ENCODE measurements at places on chromosomes 4 and X. TPM values are rescaled to one million over a fixed set of nuclear protein-coding genes. Genes with fewer than 3 reads are reported as not detected.

The PALLD gene
- 30.2 TPM for total RNA-seq

DNA sequence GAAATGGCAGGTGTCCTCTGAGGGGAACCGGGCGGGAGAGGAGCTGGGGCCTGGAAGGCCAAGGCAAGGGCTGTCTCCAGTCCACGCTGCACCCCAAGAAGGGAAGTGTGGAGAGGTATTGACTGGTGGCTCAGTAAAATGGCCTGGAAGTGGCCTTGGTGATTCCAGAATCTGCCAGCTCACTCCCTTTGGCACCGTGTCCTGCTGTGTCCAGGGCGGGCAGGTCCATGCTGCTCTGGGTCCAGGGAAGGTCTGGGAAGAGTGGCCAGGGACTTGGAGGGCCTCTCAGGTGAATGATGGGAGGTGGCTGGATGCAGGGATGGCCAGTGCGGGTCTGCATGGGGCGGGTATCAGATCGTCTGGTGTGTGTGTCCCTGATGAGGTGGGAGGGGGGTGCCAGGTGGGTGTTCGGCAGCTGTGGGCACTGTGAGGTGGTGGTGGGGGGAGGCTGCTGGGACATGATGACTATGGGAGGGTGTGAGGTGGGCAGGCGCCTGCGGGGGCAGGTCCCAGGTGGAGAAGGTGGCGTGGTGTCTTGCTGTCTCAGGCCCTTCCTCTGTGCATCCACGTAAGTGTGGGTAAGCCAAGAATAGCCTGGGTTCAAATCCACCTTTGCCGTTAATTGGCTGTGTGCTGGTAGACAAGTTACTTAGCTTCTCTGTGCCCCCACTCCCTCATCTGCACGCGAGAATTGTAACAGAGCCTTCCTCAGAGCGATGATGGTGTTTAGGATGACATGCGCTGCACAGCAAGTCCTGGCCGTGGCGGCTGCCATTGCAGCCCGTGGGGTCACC is 17.7 kb downstream of the RGS12 start:
- no peak for DNase-seq
- no peak overlapping the region for H3K4me3 ChIP-seq
- no peaks in the 10 kb centered on the region for H3K36me3 ChIP-seq
- no peaks in the 10 kb centered on the region for H3K27me3 ChIP-seq
- H3K4me1 ChIP-seq = no peaks in the 10 kb centered on the region

- H3K4me3 ChIP-seq = peak overlapping the region; percentile 26
- H3K36me3 ChIP-seq = no peaks in the 10 kb centered on the region
- DNase-seq = peak; percentile 17
- H3K27me3 ChIP-seq = no peaks in the 10 kb centered on the region
These were observed 276.4 kb downstream of the RPA4 start for GRCh38 chrX:97159916-97160800.

- DNase-seq = no peak
- H3K36me3 ChIP-seq = no peaks in the 10 kb centered on the region
- H3K27me3 ChIP-seq = no peaks in the 10 kb centered on the region
- no peak overlapping the region for H3K4me3 ChIP-seq
- no peak overlapping the region for H3K27ac ChIP-seq
These were observed 24.7 kb downstream of the ETNPPL start for GRCh38 chr4:108738003-108738706.

DNA sequence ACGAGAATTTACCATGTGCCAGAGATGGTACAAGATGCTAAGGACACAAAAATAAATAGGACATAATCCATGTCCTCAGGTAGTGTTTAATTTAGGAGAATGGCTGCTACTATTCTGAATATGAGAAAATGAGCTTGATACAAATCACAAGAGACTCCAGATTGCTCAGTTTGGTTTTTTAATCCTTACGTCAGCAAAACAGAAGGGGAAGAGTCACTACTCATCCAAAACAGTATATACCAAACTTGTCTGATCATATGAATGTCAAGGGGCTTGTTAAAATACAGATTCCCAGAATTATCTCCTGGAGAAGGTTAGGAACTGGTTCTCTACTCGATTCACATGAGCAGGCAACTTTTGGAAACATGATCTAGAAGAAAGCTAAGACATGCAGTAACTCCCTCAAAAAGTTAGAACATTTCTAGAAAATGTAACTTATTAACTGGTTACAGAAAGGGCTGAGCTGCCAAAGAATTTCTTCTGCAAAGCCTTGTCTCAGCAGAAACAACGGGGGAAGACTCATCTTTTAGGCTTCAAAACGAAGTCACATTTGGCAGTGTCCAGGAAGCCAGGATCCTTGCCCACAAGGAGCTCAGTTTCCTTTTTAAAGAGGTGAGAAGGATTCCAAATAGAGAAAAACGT is 3.4 kb downstream of the AIFM1 start:
- peaks cover 7% of the 10 kb centered on the region for H3K4me1 ChIP-seq
- no peak overlapping the region for H3K4me3 ChIP-seq
- no peak overlapping the region for H3K27ac ChIP-seq
